GM19239 (cell line): ENCODE measurements at places on chromosomes 1 and 21.

GRCh38 chr1:164325786-164326185 is 233.2 kb upstream of the PBX1 start:
- DNase-seq: no peak

- DNase-seq: no peak
These were observed 121.1 kb downstream of the LACTBL1 start for GRCh38 chr1:22851517-22851916.

GRCh38 chr1:201363467-201363866 is 14.0 kb downstream of the TNNT2 start:
- DNase-seq: no peak

DNA sequence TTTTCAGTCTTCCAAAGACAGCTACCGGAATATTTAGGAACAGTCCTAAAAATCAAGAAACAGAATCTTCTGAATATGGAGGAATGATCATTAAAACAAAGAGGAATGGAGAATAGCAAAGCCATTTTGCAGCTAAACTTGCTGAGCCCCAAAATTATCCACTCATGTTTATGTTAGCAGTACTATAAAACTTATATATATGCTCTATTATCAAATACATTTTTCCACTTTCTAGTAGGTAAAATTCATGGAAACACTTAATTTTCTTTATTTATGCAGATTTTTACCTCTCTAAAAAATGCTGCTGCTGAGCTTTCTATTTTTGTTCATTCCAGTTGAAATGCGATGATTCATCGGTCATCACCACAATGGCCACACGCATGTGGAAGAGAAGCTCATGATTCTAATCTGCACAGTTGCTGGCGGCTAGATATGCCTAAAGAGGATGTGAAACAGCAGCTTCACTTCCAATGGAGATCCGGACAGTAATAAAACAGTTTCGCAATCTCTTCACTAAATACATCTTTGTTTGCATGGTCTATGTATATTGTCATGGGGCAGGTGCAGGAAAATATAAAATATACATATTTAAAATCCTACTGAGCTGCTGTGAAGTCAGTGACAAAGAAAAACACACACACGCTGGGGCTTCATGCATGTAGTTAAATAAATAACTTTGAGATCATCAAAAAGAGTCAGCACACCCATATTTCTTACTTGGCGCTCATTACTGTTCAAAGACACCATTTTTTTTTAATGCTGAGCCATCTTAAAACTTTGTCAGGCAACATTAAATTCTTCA is 292.2 kb downstream of the SMYD3 start:
- DNase-seq: peak; percentile 28

- no peak for DNase-seq
These were observed 95.6 kb upstream of the SNX7 start for GRCh38 chr1:98565951-98566350.

GRCh38 chr1:32873484-32873883 is 2.8 kb upstream of the FNDC5 start:
- no peak for DNase-seq

GRCh38 chr1:242800521-242800920 is 276.0 kb upstream of the PLD5 start:
- DNase-seq: no peak

- DNase-seq: no peak
These were observed 22.7 kb upstream of the IFNGR2 start for GRCh38 chr21:33380483-33380998.

DNA sequence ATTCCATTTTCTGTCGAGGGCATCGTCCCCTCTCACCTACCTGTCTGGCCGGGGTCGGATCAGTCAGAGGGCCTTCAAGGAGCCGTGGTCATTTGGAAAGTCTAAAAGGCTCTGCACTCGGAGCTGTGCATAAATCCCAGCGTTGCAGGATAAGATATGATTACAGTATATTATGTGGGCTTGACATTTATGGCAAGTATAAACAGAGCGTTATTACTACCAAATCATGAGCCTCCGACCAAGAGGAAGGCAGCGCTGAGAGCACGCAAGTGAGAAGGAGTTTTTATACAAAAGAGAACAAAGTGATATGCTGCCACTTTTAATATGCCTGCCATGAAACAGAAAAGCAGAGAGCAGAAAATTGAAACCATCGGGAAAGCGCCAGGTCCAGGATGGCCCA is 419.4 kb upstream of the VAMP3 start:
- no peak for DNase-seq
